ENCODE measurements at places on chromosomes 4 and X.
A peak's percentile ranks its signal among the peaks of the same experiment; 100 is the strongest.

DNA sequence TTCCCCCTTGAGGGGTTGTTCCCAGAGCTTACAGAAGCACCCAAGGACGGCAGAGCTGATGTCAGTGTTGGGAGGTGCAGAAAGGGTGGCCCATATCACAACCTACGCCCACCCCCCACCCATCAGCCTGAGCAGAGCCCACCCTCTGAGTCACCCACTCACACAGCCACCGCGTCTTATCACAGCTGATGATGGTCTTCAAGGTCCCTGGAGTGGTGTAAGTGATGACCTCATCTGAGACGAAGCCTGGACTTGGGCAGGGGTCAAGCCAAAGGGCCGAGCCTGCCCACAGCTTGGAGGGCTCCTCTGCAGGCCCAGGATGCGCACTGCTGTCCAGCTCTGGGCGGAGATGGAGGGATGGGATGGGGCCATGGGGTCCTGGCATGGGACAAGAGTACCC lies 3.0 kb upstream of the HTRA3 start:
- no peak for DNase-seq

GRCh38 chr4:41199788-41200187 lies 14.6 kb downstream of the APBB2 start:
- DNase-seq = no peak

GRCh38 chrX:2224597-2225235 lies 276.1 kb downstream of the DHRSX start:
- DNase-seq = no peak

DNA sequence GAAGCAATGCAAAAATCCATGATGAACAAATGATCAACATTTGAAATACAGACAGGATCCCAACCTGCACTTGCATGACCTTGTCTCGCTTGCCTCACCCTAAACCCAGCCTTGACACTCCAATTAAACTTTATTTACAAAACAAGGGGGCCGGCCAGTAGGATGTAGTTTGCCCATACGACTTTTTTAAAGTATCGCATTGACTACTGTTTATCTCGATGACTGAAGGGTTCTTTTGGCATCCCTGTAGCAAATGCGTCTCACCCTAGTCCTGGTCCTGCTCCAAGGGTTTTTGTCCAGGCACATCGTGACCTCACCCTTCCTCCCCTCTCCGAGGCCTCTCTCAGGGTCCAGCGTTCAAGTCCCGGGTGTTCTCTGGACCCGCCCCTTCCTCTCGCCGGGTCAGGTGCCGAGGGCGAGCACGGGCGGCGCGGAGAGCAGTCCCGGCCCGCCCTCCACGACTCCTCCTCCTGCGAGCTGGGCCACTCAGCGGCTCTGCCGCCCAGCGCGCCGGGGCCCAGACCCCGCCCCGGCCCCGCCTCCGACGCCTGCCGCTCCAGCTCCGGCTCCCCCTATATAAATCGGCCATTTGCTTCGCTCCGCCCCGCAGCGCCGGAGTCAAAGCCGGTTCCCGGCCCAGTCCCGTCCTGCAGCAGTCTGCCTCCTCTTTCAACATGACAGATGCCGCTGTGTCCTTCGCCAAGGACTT lies at the start of gene SLC25A5:
Gene SLC25A5 (plus strand): TSS at position 603 of the 709 bp plus-strand sequence. CDS start 72 bp downstream, at position 675.
- peak; percentile 91 for DNase-seq

DNA sequence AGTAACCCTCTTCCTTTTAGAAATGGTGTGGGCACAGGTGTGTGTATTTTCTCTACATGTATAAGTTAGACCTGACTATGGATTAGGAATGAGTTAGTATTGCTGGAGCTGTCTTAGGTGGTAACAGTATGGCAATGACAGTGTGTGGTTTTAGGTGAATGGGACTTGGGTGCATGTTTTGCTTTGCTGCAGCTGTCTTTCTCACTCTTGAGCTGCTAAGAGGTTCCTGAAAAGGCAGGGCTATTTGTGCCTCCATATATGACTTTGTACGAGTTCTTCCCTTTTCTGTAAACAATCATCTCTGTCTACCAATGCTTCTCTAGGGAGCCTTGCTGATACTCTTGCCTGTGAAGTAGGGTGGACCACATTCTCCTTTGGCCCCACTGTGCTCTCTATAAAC lies 234.8 kb upstream of the HHIP start:
- no peak for DNase-seq

GRCh38 chrX:133983256-133983973 lies 2.0 kb downstream of the GPC3 start:
- no peak for DNase-seq

- DNase-seq = no peak
Measured at GRCh38 chr4:173507471-173508385, 22.3 kb downstream of the HAND2 start.

GRCh38 chrX:39907964-39908661 lies 189.6 kb downstream of the BCOR start:
- no peak for DNase-seq

DNA sequence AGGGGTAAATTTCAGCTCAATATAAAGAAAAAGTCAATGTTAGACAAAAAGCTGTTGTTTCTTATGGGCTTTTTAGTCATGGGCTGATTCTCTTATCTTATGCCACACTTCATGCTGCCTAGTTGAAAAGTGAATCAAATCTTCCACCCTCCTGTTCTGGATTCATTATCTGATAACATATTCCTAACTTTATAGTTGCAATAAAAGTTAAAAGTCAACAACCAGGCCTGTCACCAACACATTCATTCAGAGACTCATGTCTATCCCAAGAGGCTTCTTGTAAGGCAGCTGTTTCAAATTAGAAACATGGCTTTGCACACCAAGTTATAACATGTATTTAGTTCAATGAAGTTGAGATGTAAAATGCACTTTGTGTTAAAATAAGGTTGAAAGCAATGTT lies 243.8 kb downstream of the ADAMTS3 start:
- no peak for DNase-seq

DNA sequence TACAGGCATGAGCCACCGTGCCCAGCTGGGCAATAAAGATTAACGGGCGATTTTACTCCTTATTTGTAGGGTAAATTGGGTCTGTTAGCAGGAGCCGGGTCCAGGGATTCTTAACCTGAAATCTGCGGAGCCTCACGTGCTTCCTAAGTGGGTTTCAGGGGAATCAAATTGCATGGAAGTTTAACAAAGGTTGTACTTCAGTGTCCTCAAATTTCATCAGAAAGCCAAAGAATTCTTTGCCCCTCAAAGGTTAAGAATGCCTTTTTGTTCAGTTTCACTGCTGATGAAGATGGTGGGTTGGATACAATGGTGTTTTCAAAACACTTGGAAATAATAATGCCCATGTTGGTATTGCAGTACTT lies 67.9 kb downstream of the AFF1 start:
- DNase-seq = no peak

DNA sequence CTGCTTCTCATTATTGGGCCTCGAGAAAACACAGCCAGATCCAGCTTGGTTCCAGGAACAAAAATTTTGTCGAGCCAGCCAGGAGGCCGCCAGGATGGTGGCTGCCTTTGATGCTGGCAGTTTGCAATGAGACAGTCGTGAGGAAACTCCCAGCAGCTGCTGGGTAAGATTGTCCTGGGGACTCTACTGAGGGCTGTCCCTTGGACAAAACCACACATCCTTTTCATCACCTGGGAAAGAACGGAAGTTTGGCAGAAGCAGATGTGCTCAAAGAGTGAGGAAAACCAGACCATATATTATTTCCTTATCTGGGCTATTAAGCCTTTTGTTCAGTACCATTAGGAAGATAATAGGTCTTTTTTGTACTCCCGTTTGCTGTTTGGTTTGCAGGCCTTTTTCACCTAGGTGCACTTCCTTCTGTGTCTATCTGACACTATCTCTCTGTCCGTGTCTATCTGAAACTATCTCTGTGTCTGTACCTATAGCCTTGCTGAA lies 13.4 kb upstream of the PAPSS1 start:
- peak; percentile 79 for DNase-seq

DNA sequence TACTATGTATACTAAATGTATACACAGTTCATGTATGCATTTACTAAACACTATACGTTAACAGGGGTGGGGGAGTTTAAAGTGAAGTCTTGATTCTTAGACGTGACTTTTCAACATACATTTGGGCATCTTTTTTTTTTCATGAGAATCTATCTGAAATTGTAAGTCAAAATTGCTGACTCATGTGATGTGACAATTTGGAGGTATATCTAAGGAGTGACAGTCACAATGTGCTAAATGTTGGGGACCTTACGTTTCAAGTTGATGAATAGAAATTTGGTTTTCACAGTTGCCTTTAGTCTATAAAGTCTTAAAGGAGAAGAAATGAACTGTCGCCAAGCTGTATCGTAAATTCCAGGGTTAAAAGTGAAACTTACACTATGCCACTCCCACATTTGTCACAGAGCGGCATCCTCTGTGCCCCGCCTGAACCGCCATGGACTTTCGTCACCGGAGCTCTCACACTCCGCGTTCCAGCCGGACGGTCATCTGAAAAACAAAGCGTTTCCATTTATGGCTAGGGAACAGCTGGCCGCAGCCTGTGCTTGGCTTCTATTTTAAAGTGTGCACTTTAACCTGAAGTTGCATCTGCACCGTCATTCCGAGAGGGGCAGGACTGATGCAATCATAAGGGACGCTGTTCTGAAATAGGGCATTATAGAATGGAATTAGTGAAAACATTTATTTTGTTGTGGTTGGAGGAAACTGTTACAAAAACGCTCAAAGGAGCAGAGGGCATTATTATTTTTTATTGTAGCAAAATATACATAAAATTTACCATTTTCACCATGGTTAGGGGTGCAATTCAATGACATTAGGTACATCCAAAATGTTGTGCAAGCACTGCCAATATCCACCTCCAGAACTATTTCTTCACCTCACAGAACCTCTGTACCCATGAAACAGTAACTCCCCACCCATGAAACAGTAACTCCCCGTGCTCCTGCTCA lies 30.9 kb downstream of the PDLIM3 start:
- DNase-seq = peak; percentile 31

GRCh38 chr4:94763500-94763899 lies 5.7 kb downstream of the BMPR1B start:
- no peak for DNase-seq

DNA sequence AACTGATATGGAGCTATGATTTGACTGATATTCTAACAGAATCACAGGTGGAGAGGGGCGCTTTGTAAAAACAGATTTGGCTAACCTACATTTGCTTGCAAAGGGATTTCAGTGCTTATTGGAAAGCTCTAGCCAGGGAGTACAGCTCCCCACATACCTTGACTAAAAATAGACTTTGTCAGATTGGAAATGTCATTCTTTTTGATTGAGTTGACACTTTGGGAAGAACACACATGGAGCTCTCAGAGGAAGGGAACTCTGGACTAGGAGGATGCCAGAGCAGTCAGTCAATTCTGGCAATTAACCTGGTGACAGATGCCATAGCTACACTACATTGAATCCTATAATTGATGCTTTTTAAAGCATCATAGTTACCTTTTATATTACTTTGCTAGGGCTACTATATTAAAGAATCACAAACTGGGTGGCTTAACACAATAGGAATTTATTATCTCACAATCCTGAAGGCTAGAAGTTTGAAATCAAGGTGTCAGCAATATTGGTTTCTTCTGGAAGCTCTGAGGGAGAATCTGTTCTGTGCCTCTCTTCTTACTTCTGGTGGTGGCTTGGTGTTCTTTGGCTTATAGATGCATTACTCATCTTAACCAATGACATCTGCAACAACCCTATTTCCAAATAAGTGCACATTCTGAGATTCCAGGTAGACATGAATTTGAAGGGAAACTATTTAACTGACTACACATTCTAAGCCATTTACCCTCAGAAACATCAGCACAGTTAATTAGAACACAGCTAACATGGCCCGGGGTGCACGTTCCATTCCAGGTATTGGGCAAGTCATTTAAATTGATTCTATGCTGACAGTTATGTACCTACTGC lies 8.4 kb upstream of the HERC3 start:
- no peak for DNase-seq

DNA sequence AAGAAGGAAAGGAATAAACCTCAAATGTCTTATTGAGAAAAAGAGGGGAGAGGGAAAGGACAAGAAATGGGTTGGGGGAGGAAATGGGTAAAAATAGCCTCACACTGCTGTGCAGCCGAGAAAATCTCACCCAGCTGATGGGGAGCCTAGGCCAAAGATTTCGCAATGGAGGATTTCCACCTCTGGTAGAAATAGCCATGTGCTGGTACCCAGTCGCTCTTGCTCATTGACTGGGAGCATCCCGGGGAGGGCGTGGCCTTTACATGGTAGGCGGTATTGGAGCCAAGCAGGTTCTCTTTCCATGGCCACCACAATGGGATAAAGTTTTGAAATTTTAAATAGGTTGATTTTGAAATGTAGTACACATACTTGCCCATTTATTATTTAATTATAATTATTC lies 255.1 kb upstream of the LDB2 start:
- DNase-seq = no peak

DNA sequence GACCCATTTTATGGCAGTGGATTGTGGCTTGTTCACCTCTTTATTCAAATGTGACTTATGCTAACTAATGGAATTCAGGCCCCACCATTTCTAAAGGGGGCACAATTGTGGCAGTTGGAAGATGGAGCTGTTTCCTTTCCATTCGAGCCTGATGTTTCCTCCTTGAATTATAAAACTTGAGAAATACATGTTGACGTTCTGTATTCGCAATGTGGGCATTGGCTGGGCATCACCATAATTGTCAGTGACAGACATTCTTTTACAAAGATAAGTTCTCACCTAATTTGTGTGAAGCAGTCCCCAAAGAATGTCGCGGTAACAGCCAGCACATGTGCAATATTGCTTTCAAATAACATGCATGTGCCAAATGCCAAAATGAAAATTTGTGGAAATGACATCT lies 1070.2 kb upstream of the TENM3 start:
- no peak for DNase-seq

- DNase-seq = peak; percentile 1
Measured at GRCh38 chr4:85681221-85681657, 206.3 kb downstream of the ARHGAP24 start.

GRCh38 chrX:110108381-110108821 lies 105.5 kb downstream of the TMEM164 start:
- DNase-seq = peak; percentile 93

- no peak for DNase-seq
Measured at GRCh38 chr4:113336556-113336955, 287.1 kb downstream of the ANK2 start.

- peak; percentile 36 for DNase-seq
Measured at GRCh38 chrX:110462957-110463356, 104.3 kb downstream of the RTL9 start.

GRCh38 chr4:37827030-37827685 lies 672 bp downstream of the PGM2 start:
- no peak for DNase-seq

- no peak for DNase-seq
Measured at GRCh38 chr4:13386405-13387107, 97.6 kb downstream of the RAB28 start.

DNA sequence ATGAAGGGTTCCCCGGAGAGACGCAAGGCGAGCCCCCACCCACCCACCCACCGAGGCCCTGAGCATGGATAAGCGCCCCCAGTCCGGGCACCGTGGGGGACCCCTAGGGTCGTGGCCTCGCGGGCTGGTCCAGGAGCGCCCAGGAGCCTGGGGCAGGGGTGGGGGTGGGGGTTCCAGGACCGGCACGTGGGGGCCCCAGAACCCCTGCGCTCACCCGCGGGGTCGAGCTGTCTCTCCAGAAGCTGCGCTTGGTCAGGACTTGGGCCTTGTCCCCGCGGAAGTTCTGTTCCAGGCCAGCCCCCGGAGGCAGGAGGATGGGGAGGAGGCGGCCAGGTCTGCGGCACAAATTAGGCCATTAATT lies 11.2 kb upstream of the SHOX start:
- no peak for DNase-seq

GRCh38 chrX:45771114-45771513 lies 570.4 kb upstream of the DIPK2B start:
- peak; percentile 52 for DNase-seq
